Naive thymus-derived CD8-positive, alpha-beta T cell (primary cell): ENCODE measurements at places on chromosomes 4 and X.

DNA sequence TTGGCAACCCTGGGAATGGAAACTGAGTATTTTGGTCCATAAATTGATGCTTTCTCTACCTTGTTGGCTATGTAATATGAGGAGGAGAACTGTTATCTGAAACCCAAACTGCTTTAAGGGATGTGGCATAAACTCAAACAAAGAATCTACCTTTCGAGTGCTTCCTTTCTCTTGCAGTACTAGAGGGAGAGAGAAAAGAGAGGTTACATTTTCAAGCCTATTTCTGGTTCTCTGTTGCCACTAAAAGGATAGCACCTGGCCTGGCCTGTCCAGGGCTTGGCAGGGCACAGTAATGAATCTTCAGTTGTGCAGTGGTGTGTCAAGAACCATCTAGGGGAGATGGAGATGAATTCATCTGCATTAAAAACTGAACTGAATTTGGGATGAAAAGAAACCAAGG is 308.6 kb downstream of the PTTG2 start:
- H3K4me3 ChIP-seq = no peak overlapping the region
- H3K27me3 ChIP-seq = no peaks in the 10 kb centered on the region
- H3K36me3 ChIP-seq = no peaks in the 10 kb centered on the region

- H3K4me3 ChIP-seq = no peak overlapping the region
- no peak for DNase-seq
- no peaks in the 10 kb centered on the region for H3K36me3 ChIP-seq
- peaks cover 13% of the 10 kb centered on the region for H3K27me3 ChIP-seq
- H3K4me1 ChIP-seq = peaks cover 2% of the 10 kb centered on the region
Measured at GRCh38 chr4:5824227-5824626, 68.7 kb downstream of the CRMP1 start.

GRCh38 chrX:135572436-135572835 is 52.0 kb downstream of the INTS6L start:
- no peak for DNase-seq
- no peak overlapping the region for H3K27ac ChIP-seq
- H3K4me1 ChIP-seq = peaks cover 7% of the 10 kb centered on the region
- H3K27me3 ChIP-seq = no peaks in the 10 kb centered on the region
- H3K4me3 ChIP-seq = no peak overlapping the region

- H3K27ac ChIP-seq = no peak overlapping the region
- peaks cover 4% of the 10 kb centered on the region for H3K4me1 ChIP-seq
- H3K4me3 ChIP-seq = no peak overlapping the region
Measured at GRCh38 chr4:67437974-67438713, 107.2 kb downstream of the CENPC start.

DNA sequence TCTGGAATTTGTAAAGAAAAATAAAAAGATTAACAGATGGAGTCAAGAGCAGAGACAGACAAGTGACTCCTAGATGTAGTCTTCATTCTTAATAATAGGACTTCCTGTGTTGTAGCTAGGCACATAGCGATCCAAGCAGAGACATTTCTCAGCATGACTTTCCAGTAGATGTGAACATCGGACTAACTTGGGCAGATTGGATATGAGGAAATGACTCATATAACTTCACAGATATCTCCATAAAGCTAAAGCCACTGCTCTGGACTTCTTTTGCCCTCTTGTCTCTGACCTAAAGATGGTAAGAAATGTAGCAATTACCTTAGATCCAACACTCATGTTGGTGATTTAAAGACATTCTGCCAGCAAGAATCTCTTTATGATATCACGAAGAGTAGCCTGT is 131.7 kb downstream of the EPHA5 start:
- DNase-seq = no peak
- no peak overlapping the region for H3K4me3 ChIP-seq
- H3K36me3 ChIP-seq = no peaks in the 10 kb centered on the region
